NAMALWA (cell line): ENCODE measurements at places on chromosomes 7 and 10.

GRCh38 chr10:47244560-47245500 is 55.2 kb upstream of the GDF10 start:
- no peak for DNase-seq

GRCh38 chr7:34373940-34374339 is 284.1 kb upstream of the NPSR1 start:
- no peak for DNase-seq

DNA sequence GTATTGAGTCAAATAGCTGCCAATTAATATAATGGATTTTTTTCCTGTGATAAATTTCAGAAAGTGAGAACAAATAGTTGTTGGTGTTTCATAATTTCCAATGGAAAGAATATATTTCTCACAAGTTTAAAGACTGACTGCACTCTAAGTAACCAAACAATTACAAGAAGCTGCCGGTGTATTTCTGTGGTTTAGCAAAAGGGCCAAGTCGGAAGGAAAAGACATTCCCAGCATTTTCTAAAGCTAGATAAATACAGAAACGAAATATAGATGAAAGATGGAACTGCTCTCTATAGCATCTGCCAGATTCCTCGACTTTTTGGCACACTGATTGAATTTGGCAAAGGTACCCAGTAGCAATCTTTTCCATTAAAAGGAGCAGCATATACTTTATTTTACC is 92.7 kb upstream of the MKX start:
- no peak for DNase-seq

- no peak for DNase-seq
Observed at GRCh38 chr10:68224810-68225209, 7.1 kb downstream of the ATOH7 start.

- no peak for DNase-seq
Observed at GRCh38 chr10:15783941-15784636, 64.4 kb upstream of the ITGA8 start.

- no peak for DNase-seq
Observed at GRCh38 chr7:106384373-106384772, 99.6 kb upstream of the NAMPT start.

DNA sequence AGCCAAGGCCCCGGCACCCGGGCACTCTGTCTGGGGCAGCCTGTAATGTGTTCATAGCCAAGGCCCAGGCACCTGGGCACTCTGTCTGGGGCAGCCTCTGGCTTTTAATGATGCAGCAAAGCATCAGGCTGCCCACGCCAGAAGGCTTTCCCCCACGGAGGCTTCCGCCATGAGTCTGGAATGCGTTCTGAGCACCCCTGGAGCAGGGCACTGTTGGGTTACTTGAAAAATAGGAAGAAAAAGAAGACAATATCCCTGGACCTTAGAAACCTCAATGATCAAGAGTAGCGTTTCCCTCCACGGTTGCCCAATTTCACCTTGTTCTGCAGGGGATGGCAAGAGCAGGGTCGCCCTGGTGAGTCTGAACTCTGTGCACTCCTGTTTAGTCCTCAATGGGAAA is 565.0 kb downstream of the PTPRN2 start:
- DNase-seq = no peak

- no peak for DNase-seq
Observed at GRCh38 chr7:67825356-67825755, 828.7 kb downstream of the TYW1 start.

- no peak for DNase-seq
Observed at GRCh38 chr10:82981137-82981723, 1106.2 kb downstream of the NRG3 start.

DNA sequence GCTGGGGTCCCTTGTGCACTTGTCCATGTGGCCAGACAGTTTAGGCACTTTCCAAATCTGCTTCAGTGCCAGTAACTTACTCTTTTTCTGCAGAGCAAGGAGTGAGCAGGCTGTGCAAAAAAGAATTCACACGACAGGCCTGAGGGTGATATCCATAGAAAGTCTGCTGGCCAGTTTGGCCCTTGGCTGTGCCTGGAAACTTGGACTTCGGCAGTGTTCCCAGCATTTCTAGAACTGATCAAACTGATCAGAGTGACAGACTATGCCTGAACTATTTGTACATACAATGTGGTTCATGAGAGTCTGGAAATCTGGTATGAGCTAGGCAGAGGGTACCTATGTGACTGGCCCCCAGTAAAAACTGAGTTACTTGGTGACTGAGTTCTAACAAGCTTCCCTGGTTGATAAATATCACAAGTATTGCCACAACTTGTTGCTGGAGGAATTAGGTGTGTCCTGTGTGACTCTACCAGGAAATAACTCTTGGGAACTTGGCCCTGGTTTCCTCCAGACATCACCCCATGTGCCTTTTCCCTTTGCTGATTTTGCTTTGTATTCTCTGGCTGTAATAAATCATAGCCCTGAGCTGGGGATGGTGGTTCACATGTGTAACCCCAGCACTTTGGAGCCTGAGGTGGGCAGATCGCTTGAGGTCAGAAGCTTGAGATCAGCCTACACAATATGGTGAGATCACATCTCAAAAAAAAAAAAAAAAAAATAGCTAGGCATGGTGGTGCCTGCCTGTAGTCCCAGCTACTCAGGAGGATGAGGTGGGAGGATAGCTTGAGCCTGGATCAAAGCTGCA is 3.3 kb upstream of the DENND10 start:
- no peak for DNase-seq

DNA sequence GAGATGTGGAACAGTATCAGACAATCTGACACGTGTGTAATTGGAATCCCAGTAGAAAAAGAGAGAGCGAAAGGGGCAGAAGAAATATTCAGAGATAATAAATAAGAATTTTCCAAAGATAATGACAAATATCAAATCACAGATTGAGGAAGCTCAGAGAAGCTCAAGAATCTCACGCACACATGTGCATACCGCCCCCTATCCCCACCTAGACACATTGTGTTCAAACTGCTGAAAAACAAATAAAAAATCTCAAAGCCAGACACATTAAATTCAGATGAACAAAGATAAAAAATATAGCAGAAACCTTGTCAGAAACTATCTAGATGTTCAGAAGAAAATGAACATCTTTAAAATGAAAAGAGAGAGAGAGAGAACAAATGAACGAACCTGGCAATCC is 17.2 kb downstream of the SFR1 start:
- peak; percentile 65 for DNase-seq

DNA sequence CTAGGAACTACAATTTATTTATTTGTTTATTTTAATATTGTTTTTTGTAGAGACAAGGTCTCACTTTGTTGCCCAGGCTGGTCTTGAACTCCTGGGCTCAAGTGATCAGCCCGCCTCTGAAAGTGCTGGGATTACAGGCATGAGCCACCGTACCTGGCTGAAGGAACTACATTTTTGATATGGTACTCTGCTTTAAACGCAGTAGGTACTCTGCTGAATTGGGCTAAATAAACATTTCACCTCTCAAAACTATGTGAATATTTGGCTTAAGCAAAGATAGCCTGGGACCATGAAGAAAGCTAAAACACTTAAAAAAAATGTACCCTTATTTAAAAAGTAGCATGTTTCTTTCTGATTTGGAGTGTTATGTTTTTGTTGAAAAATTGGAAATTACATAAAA is 138.2 kb downstream of the ADK start:
- no peak for DNase-seq

DNA sequence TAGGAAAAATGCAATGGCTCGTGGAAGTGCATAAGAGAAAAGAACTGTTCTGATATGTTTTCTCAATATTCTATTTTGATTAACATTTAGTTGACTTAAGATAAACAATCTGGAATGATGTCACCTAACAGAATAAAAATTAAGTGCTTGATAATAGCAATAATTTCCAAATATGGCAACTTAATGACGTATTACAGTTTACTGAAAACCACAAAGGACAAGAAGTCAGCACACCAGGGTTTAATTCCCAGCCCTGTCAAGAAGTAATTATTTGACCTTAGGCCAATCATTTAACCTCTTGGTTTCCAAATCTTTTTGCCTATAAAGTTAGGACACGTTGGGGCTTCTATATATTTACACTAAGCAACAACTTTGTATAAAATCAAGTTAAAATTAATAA is 95.7 kb downstream of the CABCOCO1 start:
- DNase-seq = no peak

DNA sequence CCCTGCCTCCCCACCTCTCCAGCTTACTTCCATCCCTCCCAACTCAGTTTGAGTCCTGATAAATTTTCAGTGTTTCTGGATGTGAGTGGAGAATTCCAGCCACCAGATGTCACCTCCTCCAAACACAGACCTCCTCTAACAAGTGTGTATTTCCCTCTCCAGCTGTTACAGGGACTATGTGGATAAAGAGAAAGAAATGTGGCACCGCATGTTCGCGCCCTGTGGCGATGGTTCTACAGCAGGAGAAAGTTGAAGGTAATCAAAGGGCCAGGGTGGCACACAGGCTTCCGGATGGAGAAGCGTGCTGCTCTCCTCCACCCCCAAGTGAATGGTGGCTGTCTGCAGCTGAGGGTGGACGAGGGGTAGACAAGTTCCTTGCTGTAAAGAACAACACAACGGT is 14.7 kb downstream of the FKBP6 start:
- no peak for DNase-seq

DNA sequence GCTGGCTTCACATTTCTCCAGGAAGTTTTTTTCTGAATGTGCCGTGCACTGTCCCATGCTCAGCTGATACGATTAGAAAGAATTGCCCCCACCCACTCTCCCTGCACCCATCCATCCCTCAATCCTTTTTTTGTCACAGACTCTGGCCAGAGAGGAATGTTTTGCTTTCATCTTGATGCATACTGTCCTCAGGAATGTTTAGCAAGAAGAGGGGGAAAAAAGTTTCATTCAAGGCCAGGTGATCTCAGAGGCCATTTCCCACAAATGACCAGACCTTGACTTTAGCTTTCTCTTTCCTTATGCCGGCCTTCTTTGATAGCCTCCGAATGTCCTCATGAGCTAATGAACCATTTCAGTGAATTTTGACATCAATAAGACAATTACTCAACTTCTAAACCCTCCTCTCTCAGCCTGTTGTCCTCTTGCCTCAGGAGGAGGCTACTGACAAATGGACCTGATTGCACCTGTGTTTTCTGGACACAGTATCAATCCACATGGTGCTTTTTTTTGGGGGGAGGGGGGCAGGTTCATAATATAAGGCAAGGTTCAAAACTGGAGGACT is 105.0 kb upstream of the KLF6 start:
- DNase-seq = no peak

DNA sequence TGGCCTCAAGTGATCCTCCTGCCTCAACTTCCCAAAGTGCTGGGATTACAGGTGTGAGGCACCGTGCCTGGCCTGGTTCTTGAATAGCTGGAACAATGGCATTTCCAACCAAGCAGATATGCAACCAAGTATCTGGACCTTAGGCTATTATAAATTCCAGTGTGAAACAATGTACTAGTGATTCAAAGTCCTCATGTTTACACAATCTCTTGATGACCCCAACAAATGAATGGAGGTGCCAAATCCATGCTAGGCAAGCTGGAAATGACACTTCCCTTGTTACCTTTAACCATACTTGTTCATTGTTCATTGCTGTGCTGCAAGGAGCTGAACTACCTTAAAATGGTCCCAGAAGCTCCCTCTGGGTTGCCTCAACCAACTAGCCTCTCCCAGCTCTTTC is 282.2 kb upstream of the KLF14 start:
- no peak for DNase-seq

- DNase-seq = no peak
Observed at GRCh38 chr7:110877016-110877415, 213.9 kb upstream of the LRRN3 start.

DNA sequence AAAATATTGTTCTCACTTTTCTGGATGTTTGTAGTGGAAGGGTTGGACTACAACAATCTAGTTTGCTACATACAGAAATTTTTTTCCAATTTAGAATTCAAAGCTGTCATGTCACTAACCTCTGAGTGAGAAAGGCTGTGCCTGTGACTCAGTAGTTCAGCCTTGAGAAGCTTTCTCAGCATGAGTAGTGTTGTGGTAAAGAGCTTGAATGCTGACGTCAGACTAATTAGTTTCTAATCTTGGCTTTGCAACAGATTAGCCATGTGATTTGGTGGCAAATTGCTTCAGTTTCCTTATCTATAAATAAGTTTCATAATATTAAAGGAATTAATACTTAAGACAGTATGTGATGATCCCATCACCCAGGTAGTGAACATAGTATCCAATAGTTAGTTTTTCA is 83.8 kb downstream of the ABCA13 start:
- no peak for DNase-seq

DNA sequence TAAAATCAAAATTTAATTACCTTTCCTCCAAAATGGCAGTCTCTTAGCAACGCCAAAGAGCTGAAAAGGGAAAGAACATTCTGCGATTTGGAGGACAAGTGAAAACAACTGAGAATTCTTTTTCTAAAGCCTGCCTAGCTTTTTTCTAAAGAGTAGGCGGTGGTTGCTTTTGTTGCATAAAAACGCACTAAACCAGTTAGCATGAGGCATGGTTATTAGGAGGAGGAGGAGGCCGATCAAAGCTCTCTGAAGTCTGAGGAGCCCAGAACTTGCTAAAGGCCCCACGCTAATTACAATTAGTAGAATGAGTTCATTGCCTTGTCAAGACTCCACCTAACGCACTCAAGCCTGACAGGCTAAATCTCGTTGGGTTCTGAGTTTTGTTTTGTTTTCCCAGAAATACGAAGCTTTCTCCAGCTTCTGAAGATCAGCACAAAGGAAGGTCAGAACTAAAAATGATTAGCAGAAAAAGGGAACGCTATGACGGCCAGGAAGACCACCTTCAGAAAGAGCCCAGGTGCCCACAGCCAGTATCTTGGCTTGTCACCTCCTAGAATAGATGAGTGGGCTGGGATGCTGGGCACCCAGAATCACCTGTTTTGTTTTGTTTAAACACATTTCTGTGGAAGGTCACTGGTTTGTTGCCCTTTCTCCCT is 72.0 kb downstream of the FGFR2 start:
- DNase-seq = no peak

- no peak for DNase-seq
Observed at GRCh38 chr10:48279081-48279751, 4.7 kb upstream of the FRMPD2 start.

GRCh38 chr10:27500096-27500495 is 4.0 kb upstream of the RAB18 start:
- no peak for DNase-seq

GRCh38 chr7:119712886-119713462 is 560.0 kb upstream of the KCND2 start:
- no peak for DNase-seq

GRCh38 chr10:93440591-93441091 is 41.5 kb downstream of the MYOF start:
- no peak for DNase-seq

- DNase-seq = peak; percentile 49
Observed at GRCh38 chr7:40199076-40199802, 64.4 kb downstream of the SUGCT start.

DNA sequence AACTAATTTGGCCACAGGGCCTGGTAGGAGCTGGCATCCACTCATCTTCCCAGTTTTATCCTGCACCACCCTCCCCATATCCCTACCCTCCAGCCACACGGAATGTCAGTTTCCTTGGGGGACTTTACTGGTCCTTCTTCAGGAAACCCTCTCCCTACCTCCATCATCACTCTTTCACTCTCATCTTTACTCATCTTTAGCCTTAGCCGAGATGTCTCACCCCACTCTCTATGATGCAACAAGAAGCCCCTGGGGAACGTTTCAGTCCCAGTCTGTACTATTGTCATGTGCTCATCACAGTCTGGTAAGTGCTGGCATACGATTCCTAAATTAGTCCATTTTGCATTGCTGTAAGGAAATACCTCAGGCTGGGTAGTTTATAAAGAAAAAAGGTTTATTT is 34.9 kb upstream of the TMEM248 start:
- DNase-seq = no peak

- no peak for DNase-seq
Observed at GRCh38 chr7:87199241-87199640, 20.3 kb downstream of the TMEM243 start.
